ENCODE measurements at places on chromosomes 7 and 10.
A peak's percentile ranks its signal among the peaks of the same experiment; 100 is the strongest.

GRCh38 chr10:43816351-43817321 is 168.0 kb upstream of the ZNF32 start:
- DNase-seq: peak; percentile 52

- DNase-seq: no peak
Observed at GRCh38 chr7:132177708-132178401, 398.4 kb downstream of the PLXNA4 start.

DNA sequence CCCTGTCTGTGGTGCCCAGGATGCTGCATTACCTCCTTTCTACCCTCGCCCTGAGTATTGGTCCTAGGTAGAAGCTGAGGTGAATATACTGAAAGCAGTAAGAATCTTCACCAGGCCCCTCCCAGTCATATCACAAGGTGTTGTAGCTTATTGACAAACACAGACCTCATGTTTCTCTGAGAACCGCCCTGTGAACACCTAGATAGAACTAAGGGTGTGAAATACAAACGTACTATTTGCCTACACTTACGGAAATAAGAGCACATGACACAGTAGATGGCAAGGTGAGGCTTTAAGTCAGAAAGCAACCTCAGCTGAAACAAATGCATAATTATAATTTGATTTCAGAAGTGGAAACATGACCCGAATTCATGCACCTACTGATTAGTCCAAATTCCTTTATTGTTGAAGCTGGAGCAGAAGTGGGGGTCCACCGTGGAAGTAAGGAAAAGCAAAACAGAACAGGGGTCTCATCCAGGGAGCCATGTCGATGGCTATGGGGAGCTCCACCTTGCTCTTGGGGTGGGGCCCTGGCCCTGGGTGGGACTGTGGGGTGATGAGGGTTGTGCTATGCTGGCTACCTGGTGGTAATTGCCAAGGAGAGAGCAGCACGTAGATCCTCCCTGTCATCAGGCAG is at the start of gene NPSR1:
Gene NPSR1 (plus strand): TSS at position 587 of the 637 bp plus-strand sequence. CDS start 195 bp downstream, outside the sequence.
- DNase-seq: no peak

DNA sequence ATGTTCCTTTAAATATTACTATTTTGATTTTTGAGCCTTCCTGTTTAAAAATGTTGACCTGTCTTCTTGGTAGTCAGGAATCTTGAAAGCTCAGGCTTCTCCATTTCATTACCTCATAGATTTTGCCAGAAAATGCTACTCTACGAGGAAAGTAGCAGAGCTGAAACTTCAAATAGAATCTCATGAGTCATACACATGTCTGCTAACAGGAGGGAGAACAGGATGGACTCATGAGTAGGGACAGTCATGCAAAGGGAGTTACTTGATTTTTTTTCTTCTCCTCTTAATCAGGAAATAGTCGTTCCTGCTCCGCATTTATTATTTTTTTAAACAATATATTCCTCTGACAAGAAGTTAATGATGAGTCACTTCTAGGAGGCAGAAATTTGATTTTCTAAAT is 37.0 kb upstream of the MINDY3 start:
- DNase-seq: no peak

DNA sequence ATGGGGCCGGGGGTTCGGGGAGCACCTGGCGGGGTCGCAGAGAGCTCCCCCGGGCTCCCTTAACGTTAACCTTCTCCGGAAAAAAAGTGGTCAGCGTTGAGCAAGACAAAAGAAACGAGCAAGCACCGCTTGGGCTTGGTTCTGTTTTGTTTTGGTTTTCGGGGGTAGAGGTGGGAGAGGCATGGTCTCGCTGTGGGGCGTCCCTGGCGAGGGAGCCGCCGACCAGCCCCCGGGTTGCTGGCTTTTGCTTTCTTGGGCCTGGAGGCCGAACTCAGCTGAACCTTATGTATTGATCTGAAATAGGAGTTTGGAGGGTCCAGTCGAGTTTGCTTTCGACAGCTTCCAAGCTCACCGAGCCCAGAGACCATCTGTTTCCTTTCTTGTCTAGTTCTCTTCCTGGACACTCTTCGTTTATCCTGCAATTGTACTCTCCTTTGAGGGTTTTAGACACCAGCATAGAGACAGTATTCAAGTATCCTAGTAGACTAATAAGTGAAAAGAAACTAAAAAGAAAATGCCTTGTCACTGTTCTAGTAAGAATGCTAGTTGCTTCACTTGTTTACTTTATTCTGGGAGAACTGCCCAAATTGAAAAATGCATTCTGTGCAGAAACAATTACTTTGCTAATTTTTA is 980 bp downstream of the FHIP2A start:
- peak; percentile 1 for DNase-seq

GRCh38 chr10:17237915-17238444 is 9.9 kb downstream of the VIM start:
- DNase-seq: no peak

DNA sequence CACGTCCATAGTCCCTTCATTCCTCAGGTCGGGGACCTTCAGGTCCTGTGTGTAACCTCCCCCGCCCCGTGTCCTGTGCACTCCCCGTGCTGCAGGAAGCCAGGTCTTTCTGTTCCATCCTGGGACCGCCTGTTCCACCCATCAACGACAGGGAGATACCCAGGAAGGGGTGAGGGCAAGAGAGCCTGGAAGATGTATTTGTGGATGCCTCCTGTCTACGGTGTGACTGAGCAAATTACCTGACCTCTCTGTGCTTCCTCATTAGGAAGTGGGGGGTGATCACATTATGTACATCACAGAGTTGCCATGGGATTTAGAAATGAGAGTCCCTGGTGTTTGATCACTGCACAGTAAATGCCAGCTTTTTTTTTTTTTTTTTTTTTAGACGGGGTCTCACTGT is 46.3 kb downstream of the GRID2IP start:
- DNase-seq: no peak

DNA sequence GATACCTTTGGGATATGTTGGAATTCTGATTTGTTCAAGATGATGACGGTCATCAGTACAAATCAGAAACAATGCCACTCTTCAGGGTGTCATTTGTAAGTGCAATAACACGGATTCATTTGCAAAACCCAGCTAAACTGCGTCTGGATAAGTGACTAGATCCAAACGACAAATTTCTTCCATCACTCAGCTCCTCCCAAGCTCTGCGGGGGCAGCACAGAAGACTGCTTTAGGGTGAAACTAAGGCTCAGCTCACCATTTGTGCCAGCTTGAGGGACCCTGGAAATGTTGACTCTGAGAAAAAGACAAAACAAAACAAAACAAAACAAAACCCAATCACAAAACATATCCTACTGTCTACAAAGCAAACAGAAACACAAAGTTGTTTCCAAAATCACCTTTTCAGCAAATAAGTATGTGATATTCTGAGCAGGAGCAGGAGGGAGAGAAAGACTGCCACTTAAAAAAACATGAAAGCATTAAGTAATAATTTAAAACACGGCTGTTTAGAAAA is 8.0 kb downstream of the EVX1 start:
- DNase-seq: no peak
